Activated T-helper 17 cell treated with anti-CD3 and anti-CD28 coated beads, Interleukin-2, amount 50 U/mL, for 72 hours (primary cell): ENCODE measurements at places on chromosomes 7 and 10.

DNA sequence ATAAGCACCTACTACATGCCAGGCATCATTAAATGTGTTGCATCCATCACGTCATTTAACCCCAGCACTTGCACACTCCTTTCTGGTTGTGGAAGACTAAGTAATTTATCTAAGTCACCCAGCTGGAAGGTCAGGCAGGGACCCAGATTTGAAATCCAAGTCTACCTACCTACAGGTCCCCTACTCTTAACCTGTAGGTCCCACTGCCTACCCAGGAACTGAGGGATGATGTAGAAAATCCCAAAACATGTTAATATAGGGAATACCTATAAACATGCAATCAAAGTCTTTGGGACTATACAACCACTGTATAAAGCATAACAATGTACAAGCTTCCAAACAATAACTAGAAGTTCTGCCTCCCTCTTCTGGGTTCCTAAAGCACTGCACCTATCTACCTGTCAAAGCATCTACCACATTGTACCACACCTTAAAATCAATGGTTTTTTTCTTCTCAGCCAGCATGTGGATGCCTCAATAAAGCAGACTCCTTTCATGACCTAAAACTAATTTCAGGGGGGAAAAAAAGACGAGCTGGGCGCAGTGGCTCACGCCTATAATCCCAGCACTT is 5.6 kb downstream of the IL6 start:
- ATAC-seq: no peak

DNA sequence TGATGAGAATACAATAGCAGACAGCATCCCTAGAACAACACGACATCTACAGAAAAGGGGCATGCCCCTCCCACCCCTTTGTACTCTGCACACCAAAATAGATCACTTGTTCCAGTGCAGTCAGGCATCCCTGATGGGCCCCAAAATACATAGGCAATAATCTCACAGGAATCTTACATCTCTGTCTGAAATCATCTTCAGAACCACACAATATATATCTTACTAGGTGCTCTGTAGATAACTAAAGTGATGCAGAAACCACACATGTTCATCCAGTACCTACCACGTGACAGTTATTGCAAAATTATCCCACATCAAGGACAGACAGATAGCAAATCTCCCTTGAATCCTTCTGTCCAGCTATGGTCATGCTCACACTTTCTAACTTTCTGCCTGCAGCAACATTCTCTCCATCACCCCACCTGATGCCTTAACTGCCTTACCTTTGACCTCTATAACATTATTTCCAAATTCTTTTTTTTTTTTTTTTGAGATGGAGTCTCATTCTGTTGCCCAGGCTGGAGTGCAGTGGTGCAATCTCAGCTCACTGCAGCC is 30.7 kb downstream of the ST8SIA6 start:
- no peak for ATAC-seq

- no peak for ATAC-seq
Observed at GRCh38 chr10:27857616-27858015, 112.0 kb upstream of the MKX start.

GRCh38 chr10:99742701-99743100 is 10.7 kb downstream of the CUTC start:
- ATAC-seq: no peak

- ATAC-seq: no peak
Observed at GRCh38 chr10:58511765-58512490, 744 bp upstream of the BICC1 start.

DNA sequence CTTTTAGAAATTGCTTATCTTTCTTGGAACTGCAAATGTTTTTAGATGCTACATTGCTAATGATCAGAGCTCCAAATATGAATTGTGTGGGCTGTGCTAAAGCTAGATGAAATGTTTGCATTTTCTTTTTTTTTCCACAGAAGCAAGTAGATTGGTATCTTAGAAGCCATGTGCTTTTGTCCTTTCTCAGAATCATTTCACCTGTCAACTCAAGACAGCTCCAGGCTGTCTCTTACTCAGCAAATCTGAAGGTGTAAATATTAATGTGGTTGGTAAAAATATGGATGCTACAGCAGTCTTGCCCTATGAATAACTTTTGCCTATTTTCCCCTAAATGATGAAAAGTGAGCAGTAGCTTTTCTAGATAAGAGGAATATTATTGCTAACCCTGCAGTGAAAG is 41.2 kb downstream of the AP3M1 start:
- no peak for ATAC-seq

- no peak for ATAC-seq
Observed at GRCh38 chr7:91915401-91916050, 25.1 kb upstream of the AKAP9 start.

DNA sequence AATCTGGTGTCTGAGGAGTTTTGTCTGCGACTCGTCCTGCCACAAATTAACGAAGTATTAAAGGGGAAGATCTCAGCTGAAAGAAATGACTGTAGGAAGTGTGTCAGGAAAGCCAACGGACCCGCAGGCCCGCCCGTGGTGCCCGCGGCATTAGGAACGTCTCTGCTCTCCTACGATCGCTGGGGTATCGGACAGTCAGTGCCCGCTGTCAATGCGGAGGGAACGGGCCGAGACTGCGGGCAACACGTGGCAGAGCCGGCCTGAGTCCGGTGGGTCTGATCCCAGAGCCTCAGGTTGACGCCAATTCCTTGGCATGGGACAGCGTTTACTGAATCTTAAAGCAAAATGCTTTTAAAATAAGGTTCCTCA is 128.7 kb downstream of the KBTBD2 start:
- no peak for ATAC-seq

- ATAC-seq: peak; percentile 60
Observed at GRCh38 chr10:29486433-29486832, 148.3 kb downstream of the SVIL start.

GRCh38 chr7:157508477-157508881 is 171.7 kb downstream of the DNAJB6 start:
- no peak for ATAC-seq

GRCh38 chr10:7319632-7320031 is 91.2 kb downstream of the SFMBT2 start:
- no peak for ATAC-seq

GRCh38 chr7:28207486-28208158 is 27.0 kb upstream of the JAZF1 start:
- ATAC-seq: peak; percentile 84

GRCh38 chr7:90648107-90648506 is 52.0 kb downstream of the CDK14 start:
- ATAC-seq: no peak

- ATAC-seq: no peak
Observed at GRCh38 chr10:120613180-120613579, 156.2 kb downstream of the PLPP4 start.

GRCh38 chr10:13704964-13705363 is 118.2 kb downstream of the PRPF18 start:
- ATAC-seq: no peak

- ATAC-seq: no peak
Observed at GRCh38 chr7:40546616-40547501, 412.1 kb downstream of the SUGCT start.

DNA sequence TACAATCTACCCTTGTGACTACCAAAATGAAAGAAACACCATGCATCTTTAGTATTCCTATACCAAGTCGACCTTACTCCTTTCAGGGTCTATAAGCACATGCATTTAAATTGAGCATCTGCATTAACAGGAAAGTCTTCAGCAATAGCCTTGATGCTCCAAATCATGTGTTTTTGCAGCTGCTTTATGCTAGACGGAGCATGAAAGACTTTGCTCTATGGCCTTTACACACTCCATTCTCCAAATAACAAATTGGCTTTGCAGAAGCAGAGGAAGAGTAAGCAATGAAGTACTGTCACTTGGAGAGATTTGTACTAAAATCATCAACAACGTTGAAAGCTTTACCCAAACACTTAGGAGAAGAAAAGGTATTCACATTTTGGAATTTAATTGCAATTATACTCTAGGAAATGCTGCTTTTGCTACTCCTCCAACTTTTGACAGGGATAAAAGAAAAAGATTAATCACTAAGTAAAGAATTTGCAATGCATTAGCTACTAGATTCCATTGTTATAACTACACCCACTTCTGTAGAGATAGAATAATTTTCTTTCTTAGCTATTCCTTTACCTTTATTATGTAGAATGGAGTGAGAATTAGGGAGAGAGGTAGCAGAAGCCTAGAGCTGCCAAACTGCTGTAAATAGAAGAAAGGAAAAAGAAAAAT is 131.8 kb downstream of the SEMA3E start:
- no peak for ATAC-seq

DNA sequence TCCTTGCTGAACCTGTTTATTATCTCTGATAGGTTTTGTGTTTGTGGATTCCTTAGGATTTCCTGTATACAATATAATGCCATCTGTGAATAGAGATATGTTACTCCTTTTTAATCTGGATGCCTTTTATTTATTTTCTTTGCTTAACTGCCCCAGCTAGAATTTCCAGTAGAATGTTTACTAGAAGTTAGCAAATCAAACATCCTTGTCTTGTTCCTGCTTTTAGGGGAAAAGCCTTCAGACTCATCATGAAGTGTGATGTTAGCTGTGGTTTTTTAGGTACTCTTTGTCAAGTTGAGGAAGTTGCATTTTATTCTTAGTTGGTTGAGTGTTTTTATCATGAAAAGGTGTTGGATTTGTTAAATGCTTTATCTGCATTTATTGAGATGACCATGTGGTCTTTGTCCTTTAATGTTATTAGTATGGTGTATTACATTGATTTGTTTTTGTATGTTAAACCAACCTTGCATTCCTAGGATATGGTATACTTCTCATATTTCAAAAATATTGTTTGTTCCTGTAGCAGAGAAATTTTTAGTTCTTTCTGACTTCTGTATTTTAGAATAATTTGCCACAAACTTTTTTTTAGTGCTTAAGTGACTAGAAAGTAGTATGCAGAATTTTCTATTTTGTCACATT is 24.3 kb downstream of the PPP2R2D start:
- ATAC-seq: no peak

GRCh38 chr10:46250481-46250880 is 36.3 kb upstream of the ANTXRL start:
- no peak for ATAC-seq

DNA sequence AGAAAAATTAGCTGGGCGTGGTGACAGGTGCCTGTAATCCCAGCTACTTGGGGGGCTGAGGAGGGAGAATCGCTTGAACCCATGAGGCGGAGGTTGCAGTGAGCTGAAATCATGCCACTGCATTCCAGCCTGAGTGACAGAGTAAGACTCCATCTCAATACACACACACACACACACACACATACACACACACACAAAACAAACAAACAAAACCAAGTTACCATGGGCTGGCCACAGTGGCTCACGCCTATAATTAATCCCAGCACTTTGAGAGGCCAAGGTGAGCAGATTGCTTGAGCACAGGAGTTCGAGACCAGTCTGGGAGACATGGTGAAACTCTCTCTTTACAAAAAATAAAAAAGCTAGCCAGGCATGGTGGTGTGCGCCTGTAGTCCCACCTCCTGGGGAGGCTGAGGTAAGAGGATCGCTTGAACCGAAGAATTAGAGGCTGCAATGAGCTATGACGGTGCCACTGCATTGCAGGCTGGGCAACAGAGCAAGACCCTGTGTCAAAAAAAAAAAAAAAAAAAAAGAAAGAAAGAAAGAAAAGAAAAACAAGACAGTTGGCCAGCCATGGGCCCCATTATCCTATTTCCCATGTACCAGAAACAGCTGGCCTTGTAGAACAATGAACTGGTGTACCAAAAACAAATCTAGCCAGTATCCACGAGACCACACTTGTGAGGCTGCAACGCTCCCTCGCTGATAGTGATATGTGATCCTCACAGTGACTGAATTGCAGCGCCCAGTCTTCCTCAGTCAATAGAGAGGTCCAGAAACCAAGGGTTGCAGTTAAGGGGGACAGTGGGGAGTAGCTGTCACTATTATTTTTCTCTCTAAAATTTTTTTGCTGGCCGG is 6.6 kb upstream of the AGFG2 start:
- ATAC-seq: no peak

DNA sequence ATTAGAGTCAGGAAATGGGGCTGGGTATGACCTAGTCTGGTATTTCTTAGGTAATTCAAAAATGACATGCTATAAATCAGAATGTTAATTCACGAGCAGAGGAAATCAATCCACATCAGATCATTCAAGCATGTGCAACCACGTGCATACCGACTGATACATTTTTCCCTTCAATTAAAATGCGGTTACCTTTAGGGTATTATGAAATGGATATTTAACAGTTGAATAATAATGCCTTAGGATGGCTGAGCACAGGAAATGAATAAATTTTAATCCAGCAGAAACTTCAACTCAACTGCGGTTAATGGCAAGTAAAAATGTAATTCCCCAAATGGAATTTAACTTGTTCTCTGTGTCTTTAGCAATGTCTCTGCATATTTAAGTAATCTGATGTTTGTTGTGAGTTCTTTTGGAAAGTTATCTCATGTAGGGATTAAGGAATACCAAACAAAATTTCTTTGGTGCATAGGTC is 9.2 kb downstream of the CPA2 start:
- no peak for ATAC-seq

GRCh38 chr7:71507680-71508602 is 376.0 kb downstream of the GALNT17 start:
- ATAC-seq: no peak

- ATAC-seq: no peak
Observed at GRCh38 chr10:72061491-72061890, 26.9 kb downstream of the SPOCK2 start.
